ENCODE measurements at places on chromosomes 1 and 21. TPM values are rescaled to one million over a fixed set of nuclear protein-coding genes. Genes with fewer than 3 reads are reported as not detected.

DNA sequence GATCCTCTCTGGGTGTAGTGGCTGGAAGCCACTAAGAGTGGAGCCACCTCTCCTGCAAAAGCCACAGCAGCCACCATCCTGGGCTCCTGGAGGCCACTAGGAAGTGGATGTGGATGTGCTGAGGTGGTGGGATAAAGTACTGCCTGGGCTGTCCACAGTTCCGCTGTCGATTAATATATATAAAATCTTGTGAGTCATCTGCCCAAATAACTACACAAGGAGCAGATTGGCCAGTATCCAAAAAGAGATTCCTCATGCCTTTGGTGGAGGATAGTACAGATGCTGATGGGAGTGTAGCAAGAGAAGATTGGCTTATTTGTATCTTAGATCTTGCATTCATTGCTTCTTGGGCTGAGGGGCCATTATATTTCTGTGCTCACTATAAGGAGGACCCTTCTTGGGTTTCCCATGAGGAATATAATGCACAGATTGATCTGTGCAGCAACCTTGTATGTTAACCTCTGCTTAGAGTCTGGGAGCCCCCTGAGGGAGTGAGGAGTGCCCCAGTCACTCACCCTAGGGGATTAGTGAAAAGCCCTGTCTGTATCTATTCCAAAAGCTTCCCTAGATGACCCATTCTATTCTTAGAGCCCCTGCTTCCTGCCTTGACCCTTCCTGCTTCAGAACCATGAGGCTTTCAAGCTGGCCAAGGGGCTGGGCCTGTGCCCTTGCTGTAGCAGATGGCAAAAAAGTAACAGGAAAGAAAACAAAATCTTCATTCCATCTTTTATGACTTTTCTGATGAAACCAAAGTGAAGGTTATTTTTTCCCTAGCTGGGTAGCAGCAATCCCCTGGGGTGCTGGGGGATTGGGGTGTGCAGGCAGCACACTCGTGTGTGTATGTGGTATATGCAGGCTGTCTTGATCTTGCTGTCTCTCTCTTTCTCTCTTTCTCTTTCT, 31.7 kb downstream of the RCSD1 start:
- DNase-seq, result no peak

- no peak for DNase-seq
These were observed 37.0 kb upstream of the IFNLR1 start for GRCh38 chr1:24224086-24224485.

The MFSD2A gene
- 4.1 TPM for polyA plus RNA-seq

The LAD1 gene
- 38.6 TPM for polyA plus RNA-seq

DNA sequence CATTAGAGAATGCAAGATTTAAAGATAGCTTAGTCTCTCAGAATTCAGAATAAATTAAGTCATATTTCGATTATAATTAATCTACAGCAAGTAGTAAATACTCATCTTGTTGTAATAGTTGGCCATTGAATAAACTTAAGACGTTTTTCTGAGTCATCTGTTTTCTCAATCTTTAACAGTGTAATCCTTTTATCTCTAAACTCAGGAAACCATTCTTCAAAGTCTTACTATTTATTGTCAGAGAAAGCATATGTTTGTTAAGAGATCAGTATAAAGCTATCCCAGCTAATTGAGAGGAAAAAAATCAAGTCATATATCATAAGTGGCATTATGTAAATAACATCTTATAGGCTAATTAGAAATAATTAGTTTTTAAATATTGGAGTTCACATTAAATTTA, 201.2 kb upstream of the ADAMTS5 start:
- DNase-seq, result no peak

The OR2T35 gene
- polyA plus RNA-seq, result not detected

The PPM1J gene
- polyA plus RNA-seq, result 0.87 TPM

DNA sequence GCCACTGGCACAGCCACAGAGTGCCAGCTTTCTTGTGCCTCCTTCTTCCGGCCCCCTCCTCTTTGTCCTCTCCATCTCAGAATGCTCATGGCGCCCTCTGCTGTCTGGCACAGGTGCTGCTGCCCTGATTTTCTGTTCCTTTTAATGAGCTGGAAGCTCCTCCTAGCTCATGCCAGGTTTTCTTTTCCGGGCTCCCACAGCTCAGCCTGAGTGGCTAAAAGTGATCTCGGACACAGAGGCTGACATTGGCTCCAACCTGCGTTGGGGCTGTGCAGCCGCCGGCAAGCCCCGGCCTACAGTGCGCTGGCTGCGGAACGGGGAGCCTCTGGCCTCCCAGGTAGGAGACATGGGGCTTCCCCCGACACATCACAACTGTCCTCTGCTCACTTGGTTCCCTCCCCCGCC, 18.7 kb downstream of the CNTN2 start:
- DNase-seq, result peak; percentile 73

GRCh38 chr1:231590453-231591198, 36.0 kb upstream of the DISC1 start:
- DNase-seq, result no peak

The AMY1A gene
- not detected for polyA plus RNA-seq

GRCh38 chr21:14711287-14711686, 165.2 kb upstream of the SAMSN1 start:
- DNase-seq, result no peak

DNA sequence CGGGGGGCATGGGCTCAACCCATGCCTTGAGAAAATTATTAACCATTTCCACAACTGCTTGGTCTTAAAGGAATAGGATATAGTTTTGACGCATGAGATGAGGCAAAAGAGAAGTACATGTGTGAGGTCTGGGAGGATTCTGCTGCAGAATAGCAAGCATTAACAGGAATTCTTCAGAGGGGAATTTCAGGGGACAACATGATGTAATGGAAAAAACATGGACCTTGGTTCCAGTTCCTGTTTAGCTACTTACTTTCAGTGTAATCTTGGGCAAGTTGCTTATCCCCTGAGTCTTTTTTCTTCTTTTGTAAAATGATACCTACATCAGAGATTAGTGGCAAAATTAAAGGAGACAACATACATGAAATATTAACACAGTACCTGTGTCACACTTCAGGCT, 85.6 kb downstream of the PRRX1 start:
- DNase-seq, result no peak

The TPTE gene
- not detected for polyA plus RNA-seq

The TFAP2E gene
- polyA plus RNA-seq, result 0.61 TPM

GRCh38 chr1:67832737-67833601, at the start of gene GNG12:
Gene GNG12 (minus strand): TSS chr1:67833467. CDS start chr1:67707686, 125,781 bp downstream.
- peak; percentile 48 for DNase-seq
